GM23248 (cell line): ENCODE measurements at places on chromosomes 4 and X. TPM values are rescaled to one million over a fixed set of nuclear protein-coding genes. Genes with fewer than 3 reads are reported as not detected.
A peak's percentile ranks its signal among the peaks of the same experiment; 100 is the strongest.

Gene REELD1
- polyA plus RNA-seq, result not detected in 2 replicates

DNA sequence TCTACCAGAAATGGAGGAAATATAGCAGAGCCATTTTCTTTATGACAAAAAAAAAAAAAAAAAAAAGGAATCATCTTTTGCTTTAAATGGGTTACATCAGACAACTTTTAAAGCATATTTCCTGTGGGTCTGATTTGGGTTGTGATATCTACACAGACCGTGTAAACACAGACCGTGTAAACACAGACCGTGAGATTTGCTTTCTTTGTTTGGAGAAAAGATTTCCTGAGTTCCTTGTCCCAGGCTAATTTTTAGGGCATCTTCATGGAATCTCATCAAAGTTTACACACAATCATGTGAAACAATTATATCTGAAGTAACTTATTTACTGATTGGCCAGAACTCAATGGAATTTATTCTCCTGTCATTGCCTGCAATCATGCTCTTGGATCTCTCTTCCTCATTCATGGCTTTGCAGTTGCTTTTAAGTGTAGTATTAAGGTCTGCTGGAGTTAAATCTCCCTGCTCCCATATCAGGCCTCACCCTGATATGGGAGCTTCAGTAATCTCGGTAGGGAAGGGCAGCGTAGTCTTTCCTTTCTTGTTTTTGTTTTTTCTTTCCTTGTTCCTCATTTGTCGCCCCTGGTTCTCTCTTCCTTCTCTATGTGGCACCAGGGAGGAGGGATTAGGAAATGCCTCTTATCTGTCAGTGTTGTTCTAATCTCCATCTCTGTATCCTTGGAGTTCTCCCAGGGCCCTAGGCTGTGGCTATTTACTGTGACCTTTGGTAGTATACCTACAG is 248.6 kb upstream of the JADE1 start:
- no peak for DNase-seq

DNA sequence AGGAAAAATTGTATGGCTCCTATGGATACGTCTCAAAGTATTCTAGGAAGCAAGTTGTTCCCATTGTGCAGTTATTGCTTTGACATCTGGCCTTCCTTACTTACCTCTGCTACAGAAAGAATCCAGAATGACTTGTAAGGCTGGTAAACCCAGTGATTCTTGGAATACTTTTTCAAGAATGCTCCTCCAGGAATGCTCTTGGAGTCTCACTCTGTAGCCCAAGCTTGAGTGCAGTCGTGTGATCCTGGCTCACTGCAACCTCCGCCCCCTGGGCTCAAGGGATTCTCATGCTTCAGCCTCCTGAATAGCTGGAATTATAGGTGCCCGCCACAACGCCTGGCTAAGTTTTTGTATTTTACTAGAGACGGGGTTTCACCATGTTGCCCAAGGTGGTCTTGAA is 38.1 kb downstream of the GAB1 start:
- DNase-seq, result no peak

Gene SSX4
- polyA plus RNA-seq, result not detected in 2 replicates

Gene LETM1
- polyA plus RNA-seq, result 19.0 and 20.8 TPM in 2 replicates

- no peak for DNase-seq
These were observed 127.5 kb upstream of the TLR3 start for GRCh38 chr4:185941461-185941860.

DNA sequence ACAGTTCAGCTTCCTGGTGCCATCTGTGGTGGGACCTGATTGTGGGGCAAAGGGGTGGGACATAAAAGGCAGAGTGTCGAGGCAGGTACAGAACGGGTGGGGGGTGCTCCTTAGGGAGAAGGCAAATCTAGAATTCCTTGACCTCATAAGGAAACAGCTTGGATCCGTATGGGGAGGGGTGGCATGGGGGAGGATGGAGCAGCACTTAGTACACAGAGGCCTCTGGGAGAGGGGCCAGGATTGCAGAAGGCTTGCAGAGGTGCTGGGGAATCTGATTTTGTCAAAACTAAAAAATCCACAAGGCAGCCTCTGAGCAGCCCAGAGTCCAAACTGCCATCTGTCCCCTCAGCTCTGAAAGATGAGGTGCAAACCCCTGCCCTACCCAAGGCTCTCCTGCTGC is 2.3 kb upstream of the EMD start:
- no peak for DNase-seq

- DNase-seq, result peak; percentile 82
These were observed 255 bp upstream of the CNOT6L start for GRCh38 chr4:77819404-77819842.

DNA sequence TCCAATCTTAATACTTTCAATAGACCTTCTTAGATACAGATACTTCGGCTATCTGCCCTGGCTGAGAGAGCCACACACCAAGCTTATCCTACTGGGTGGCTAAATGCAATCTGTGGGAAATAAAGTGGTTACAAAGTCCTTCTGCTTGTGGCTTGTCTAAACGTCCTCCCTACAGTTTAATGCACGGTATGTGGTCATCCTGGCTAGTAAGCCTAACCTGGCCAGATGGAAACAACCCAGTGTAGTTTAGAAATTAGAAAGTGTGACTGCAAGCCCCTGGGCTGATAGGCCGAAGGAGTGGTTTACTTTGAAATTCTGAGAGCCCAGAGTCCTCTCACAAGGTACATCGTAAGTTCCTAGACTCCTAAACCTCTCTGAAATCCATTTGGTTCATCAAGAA is 47.9 kb downstream of the HELT start:
- no peak for DNase-seq

DNA sequence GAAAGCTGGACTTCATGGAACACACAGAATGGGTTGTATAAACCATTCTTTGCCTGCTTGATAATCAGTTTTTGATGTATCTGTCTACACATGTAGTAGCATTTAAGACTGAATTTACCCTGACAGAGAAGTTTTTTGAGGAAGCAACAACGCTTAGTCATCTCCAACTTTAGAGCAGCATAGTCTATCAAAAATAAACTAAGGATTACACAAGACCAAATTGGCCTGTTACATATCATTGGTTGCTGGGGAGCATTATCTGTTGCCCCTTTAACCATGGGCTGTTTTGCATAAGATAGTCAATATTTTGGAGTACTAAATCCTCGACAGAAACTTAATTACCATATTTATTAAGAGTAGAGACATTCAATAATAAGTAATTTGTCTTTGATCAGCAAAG is 347.4 kb downstream of the FAM47B start:
- no peak for DNase-seq

- DNase-seq, result no peak
These were observed 59.5 kb downstream of the SLC10A7 start for GRCh38 chr4:146462251-146462650.

Gene SH3D19
- polyA plus RNA-seq, result 29.1 and 36.5 TPM in 2 replicates

GRCh38 chr4:150974252-150974640 is 40.8 kb downstream of the LRBA start:
- DNase-seq, result no peak

DNA sequence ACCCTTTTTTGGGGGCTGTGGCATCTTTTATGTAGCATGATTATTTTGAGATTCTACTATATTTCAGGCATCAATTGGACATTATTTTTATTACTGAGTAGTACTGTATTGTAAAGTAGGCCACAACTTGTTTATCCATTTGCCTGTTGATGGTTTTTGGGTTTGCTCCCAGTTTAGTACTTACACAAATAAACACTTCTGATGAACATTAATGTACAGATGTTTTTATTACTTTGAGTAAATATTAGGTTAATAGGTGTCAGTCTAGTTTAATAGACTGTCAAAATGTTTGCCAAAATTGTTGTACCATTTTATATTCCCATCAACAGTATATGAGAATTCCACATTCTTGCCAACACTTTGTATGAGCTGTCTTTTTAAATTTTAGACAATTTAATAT is 214.9 kb upstream of the MAD2L1 start:
- no peak for DNase-seq

DNA sequence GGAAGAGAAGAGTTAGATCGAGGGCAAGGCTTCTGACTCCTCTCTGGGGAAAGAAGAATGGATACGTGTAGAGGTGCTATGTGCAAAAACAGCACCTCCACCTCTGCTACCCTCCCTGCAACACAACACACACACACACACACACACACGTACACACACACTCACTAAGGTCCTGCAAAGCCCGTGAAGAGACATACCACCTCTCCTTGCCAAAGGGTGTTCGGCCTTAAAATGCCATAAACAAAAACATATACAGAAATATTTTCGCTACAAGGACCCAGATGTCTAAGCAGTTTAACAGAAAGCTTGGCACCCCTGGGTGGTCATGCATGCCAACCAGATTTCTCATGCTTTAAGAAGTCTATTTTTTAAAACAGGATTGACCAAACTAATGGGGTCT is 1.5 kb downstream of the TIFA start:
- DNase-seq, result peak; percentile 52

- DNase-seq, result no peak
These were observed 24.9 kb downstream of the GLRA2 start for GRCh38 chrX:14554131-14554715.

Gene IL3RA
- 0.13 and 0.30 TPM in 2 replicates for polyA plus RNA-seq

- no peak for DNase-seq
These were observed 552.7 kb downstream of the ZNF674 start for GRCh38 chrX:45992402-45993123.

DNA sequence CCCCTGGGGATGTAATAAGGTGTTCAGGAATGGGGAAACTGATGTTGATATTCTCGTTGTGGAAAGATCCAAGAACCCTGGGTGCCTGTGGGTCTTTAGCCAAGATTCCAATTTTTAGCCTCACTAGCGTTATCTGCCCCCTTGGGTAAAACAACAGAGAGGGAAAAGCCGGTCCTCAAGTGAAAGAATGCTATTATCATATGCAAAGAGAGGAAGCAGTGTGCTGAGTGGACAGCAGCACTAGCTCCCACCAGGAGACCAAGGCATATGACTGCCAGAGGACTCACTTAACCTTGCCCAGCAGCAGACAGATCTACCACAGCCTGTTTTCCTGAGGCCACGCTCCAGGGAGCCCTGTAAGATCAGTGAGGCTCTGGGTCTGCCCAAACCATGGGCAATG is 257.9 kb upstream of the CPEB2 start:
- no peak for DNase-seq

GRCh38 chrX:73647632-73648322 is 84.8 kb downstream of the CHIC1 start:
- DNase-seq, result no peak

Gene COX7B2
- polyA plus RNA-seq, result not detected in 2 replicates

Gene C4orf51
- polyA plus RNA-seq, result not detected in 2 replicates

DNA sequence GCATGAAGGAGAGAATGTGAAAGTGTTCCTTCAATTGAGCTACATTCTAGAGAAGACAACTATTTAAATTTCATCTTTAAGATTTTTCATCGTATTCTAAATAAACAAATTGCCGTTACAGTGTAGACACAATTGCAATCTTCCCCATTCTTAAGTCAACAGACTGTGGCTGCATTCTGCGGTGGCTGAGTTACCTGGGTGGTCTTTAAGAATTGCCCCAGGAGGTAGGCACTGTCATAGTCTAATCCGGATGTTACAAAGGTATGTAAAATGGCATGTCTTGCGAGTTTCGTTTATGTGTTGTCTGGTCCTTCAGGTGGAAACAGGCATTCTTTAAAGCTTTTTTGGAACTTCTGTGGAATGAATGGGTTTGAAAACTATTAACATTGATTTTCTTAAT is 586.1 kb upstream of the PITX2 start:
- DNase-seq, result no peak

DNA sequence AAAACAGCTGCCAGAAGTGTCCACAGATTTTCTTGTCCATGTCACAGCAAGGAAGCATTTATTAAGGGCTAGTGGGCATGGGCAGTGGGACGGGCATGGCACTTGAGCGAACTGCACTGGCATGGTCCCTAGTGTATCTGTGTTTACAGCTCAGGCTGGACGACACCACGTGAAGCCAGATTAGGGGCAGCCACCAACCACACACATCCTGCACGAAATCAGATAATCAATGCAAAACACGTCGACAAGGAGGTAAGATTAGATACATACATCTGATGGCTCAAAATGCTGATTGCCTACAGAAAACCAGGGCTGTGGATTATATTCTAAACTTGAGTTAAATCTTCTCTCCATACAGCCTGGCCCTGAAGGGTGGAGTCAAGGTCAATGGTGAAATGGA is 103.8 kb upstream of the ATP6AP2 start:
- DNase-seq, result no peak

DNA sequence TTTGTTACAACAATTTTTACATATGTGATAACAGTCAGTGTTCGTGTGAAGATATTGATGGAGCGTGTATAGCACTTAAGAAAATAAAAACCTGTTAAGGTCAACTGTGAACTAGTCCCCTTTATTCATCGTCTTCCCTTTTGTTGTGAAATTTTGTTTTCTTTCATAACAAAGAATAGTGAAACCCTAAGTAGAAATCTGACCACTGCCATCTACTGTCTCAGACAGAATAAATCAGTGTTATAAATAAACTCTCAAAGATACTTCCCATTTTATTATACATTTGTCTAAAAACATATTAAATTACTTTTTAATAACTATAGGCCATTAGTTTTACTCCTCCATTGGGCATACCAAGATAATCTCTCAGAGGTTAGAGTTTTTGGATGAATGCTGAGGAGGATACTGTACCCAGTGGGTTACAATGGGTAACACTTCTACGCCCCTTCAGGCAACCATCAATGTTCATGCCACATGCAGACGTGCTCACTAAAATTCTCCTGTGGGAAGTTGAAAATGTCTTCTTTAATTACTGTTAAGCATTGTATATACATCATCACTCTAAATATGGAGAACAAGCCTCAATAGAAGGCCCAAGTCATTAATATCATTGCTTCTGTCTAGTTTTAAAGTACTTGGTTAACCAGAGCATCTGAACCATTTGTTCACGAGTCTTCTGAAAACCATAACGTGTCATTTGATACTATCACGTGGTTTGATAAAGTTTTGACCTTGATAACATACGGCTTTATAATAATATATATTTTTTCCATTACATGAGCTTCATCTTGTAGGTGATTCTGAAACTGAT is 171.2 kb downstream of the TMA16 start:
- DNase-seq, result no peak
